Natural killer cell (primary cell): ENCODE measurements at places on chromosomes 2 and 18. TPM values are rescaled to one million over a fixed set of nuclear protein-coding genes. Genes with fewer than 3 reads are reported as not detected.
A peak's percentile ranks its signal among the peaks of the same experiment; 100 is the strongest.

GRCh38 chr18:3444954-3445353 lies 5.0 kb upstream of the TGIF1 start:
- H3K27ac ChIP-seq, result no peak overlapping the region
- peak; percentile 25 for DNase-seq
- no peak overlapping the region for H3K4me3 ChIP-seq
- H3K4me1 ChIP-seq, result peaks cover 9% of the 10 kb centered on the region
- H3K36me3 ChIP-seq, result no peaks in the 10 kb centered on the region

GRCh38 chr18:36153203-36153602 lies 23.5 kb downstream of the ELP2 start:
- H3K27me3 ChIP-seq, result no peaks in the 10 kb centered on the region
- no peak overlapping the region for H3K4me3 ChIP-seq
- peaks cover 81% of the 10 kb centered on the region for H3K36me3 ChIP-seq
- no peaks in the 10 kb centered on the region for H3K4me1 ChIP-seq
- no peak for DNase-seq

DNA sequence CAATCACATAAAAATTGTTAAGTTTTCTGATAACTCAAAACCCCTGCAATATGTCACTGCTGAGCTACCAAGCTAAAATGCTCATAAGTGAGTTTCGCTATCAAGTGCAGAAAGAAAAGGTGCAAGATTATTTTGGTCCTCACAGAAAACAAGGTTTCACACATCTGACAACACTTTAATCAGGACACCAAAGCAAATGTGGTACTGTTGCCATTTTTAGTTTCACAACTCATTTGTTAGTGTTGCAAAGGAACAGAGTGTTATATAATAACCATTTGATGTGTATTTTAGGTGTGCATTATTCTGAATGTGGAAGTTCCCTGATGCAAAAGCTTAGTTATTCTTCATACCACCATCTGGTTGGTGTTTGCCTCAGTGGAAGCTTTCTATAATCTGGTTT lies 956.2 kb downstream of the DSC3 start:
- no peak for DNase-seq
- H3K36me3 ChIP-seq, result no peaks in the 10 kb centered on the region
- no peaks in the 10 kb centered on the region for H3K4me1 ChIP-seq

GRCh38 chr2:103991591-103991990 lies 862.3 kb upstream of the POU3F3 start:
- no peak overlapping the region for H3K27ac ChIP-seq
- no peaks in the 10 kb centered on the region for H3K27me3 ChIP-seq
- H3K4me1 ChIP-seq, result no peaks in the 10 kb centered on the region
- no peaks in the 10 kb centered on the region for H3K36me3 ChIP-seq
- H3K4me3 ChIP-seq, result no peak overlapping the region

GRCh38 chr18:32909798-32910561 lies 137.2 kb upstream of the KLHL14 start:
- no peak for DNase-seq
- H3K4me1 ChIP-seq, result no peaks in the 10 kb centered on the region
- H3K27ac ChIP-seq, result no peak overlapping the region
- no peaks in the 10 kb centered on the region for H3K27me3 ChIP-seq

- H3K27ac ChIP-seq, result peak overlapping the region; percentile 71
- no peaks in the 10 kb centered on the region for H3K27me3 ChIP-seq
- peaks cover 13% of the 10 kb centered on the region for H3K36me3 ChIP-seq
- H3K4me3 ChIP-seq, result peak overlapping the region; percentile 69
- peaks cover 88% of the 10 kb centered on the region for H3K4me1 ChIP-seq
- peak; percentile 51 for DNase-seq
These were observed 3.6 kb downstream of the ZAP70 start for GRCh38 chr2:97716695-97717612.

GRCh38 chr2:143939626-143940330 lies 580.1 kb downstream of the ZEB2 start:
- DNase-seq, result no peak
- no peak overlapping the region for H3K4me3 ChIP-seq
- no peaks in the 10 kb centered on the region for H3K36me3 ChIP-seq
- peaks cover 16% of the 10 kb centered on the region for H3K27me3 ChIP-seq

DNA sequence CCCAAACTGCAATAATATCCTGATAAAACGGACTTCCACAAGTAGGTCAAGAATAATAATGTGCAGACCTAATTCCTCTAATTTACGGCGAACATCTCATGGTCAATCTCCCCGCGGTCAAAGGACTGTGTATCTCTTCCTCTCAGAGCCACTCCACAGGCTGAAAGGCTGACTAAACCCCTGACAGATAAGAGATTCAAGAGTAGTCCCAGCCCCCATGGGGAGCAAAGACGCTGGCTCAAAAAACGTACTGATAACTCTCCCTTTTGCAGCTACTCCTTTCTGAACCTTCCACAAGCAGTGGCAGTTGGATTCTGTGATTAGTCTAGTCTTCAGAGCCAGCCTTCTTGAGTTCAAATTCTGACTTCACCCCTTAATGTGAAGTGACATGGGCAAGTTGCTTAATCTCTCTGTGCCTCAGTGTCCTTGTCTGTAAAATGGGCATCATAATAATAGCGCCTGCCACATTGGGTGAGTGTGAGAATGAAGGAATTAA lies 19.7 kb upstream of the IL18R1 start:
- no peak overlapping the region for H3K4me3 ChIP-seq
- no peaks in the 10 kb centered on the region for H3K27me3 ChIP-seq
- H3K27ac ChIP-seq, result no peak overlapping the region
- no peaks in the 10 kb centered on the region for H3K36me3 ChIP-seq
- no peaks in the 10 kb centered on the region for H3K4me1 ChIP-seq
- no peak for DNase-seq

GRCh38 chr18:62524440-62525200 lies 1.8 kb downstream of the ZCCHC2 start:
- peak; percentile 79 for DNase-seq
- peak overlapping the region; percentile 91 for H3K27ac ChIP-seq
- no peaks in the 10 kb centered on the region for H3K27me3 ChIP-seq
- H3K36me3 ChIP-seq, result no peaks in the 10 kb centered on the region
- H3K4me1 ChIP-seq, result peaks cover 16% of the 10 kb centered on the region

GRCh38 chr18:74281980-74282754 lies 9.6 kb downstream of the CYB5A start:
- no peak for DNase-seq
- no peaks in the 10 kb centered on the region for H3K36me3 ChIP-seq
- H3K4me1 ChIP-seq, result peaks cover 9% of the 10 kb centered on the region
- H3K27ac ChIP-seq, result no peak overlapping the region

- H3K27me3 ChIP-seq, result no peaks in the 10 kb centered on the region
- no peaks in the 10 kb centered on the region for H3K36me3 ChIP-seq
- H3K4me1 ChIP-seq, result no peaks in the 10 kb centered on the region
- H3K27ac ChIP-seq, result no peak overlapping the region
These were observed 103.3 kb downstream of the COL6A3 start for GRCh38 chr2:237310515-237311114.

GRCh38 chr2:136325844-136326331 lies 207.9 kb upstream of the CXCR4 start:
- H3K36me3 ChIP-seq, result no peaks in the 10 kb centered on the region
- H3K4me3 ChIP-seq, result no peak overlapping the region
- no peaks in the 10 kb centered on the region for H3K27me3 ChIP-seq
- DNase-seq, result no peak

- peaks cover 10% of the 10 kb centered on the region for H3K4me1 ChIP-seq
- no peak overlapping the region for H3K4me3 ChIP-seq
- no peaks in the 10 kb centered on the region for H3K27me3 ChIP-seq
- no peak for DNase-seq
These were observed 65.7 kb downstream of the TRABD2A start for GRCh38 chr2:84815146-84815545.

DNA sequence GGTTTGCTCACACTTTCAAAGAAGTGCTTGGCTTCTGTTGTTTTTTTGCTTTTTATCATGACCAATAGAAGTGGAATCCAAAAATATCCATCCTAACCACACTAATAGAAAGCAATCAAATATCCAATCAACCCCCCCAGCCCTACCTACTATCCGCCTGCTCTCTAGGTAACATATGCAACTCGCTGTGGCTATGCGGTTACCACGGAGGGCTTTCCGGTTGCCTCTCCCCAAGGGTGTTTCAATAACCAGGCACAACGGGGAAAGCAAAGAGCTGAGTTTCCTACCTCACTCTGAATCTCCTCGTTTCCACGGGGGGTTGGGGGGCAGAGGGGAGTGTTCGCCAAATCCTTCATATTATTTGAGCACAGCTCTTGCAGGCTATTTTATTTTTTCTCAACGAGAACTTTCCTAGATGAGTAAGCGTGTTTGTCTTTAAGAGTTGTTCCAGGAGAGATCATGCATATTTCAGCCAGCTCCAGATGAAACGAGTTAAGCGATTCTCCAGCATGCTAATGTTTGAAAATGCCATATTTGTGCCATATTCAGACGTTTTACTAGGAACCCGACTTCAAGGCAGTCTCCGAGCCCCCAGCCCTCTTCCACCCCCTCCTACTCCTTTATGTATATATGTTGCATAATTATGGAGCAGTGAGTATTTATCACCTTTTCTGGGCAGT lies 30.3 kb downstream of the PAX3 start:
- H3K4me1 ChIP-seq, result no peaks in the 10 kb centered on the region
- no peak for DNase-seq
- H3K36me3 ChIP-seq, result no peaks in the 10 kb centered on the region
- H3K27me3 ChIP-seq, result no peaks in the 10 kb centered on the region
- no peak overlapping the region for H3K27ac ChIP-seq
- H3K4me3 ChIP-seq, result no peak overlapping the region

DNA sequence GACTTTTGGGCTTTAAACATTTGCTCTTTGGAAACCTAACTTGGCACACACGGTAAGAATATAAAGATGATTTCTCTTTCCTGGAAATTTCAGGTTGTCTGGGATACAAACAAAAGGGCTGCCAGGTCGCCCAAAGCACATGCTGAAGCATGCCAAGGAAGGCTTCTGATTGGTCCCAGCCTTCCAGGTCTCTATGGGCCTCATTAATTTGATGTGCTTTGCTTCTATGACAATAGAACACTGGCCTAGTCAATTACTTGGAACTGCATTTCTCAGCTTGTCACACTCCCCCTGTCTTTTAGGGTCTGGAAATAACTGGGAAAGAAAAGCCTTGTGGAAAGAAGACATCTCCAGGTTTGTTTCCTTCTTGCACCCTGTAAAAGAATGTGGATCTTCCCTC lies 228.9 kb downstream of the ADCYAP1 start:
- no peak overlapping the region for H3K4me3 ChIP-seq
- no peaks in the 10 kb centered on the region for H3K4me1 ChIP-seq
- H3K36me3 ChIP-seq, result no peaks in the 10 kb centered on the region
- DNase-seq, result no peak
- no peaks in the 10 kb centered on the region for H3K27me3 ChIP-seq
- H3K27ac ChIP-seq, result no peak overlapping the region

DNA sequence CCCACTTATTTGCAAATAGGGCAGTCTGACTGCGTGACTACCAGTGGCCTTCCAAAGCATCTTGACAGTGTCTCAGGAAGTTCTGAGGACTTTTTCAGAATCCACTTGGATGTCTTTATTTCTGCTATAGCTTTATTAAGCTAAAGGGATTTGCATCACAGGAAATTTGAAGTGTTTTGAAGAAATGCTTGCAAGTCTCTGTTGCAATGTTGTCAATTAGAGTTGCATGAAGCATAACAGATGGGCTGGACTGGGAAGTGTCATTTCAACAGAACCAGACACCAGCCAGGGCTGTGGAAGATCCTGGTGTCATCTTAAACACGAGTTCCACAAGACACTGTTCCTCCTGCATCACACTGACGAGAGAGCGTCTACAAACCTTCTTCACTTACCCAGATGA lies 224.5 kb downstream of the EN1 start:
- no peaks in the 10 kb centered on the region for H3K27me3 ChIP-seq
- H3K4me3 ChIP-seq, result no peak overlapping the region
- DNase-seq, result no peak
- no peaks in the 10 kb centered on the region for H3K4me1 ChIP-seq
- no peak overlapping the region for H3K27ac ChIP-seq

- H3K27me3 ChIP-seq, result no peaks in the 10 kb centered on the region
- no peaks in the 10 kb centered on the region for H3K36me3 ChIP-seq
- no peak overlapping the region for H3K4me3 ChIP-seq
These were observed 52.8 kb upstream of the PTMA start for GRCh38 chr2:231655488-231655887.

DNA sequence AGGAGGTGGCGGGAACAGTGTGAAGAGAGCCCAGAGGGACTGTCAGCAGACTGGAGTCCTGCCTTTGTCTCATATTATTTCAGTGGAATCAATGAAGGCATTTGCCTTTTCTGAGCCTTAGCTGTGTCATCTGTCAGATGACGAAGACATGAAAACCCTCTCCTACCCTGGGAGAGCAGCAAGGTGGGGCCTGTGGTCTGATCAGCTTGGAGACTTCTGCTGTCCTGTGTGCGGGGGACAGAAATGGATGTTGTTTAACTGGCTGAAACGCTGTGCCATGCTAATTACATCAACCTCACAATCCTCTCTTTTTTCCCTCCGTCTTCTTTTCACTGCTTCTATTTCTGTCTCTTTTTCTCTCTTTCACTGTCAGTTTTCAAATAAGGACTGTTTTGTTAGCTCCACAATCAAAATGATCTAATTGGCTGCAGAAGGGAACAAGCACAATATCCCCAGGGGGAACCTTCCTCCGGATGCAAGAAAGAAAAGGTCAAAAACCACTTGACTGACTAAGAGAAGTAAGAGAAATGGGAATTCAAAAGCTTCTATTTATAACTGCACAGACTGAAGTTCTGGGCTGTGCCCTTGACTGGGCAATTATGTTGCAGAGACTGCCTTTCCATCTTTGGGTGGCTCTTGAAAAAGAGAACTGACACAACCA lies 340.1 kb downstream of the CLIP4 start:
- no peaks in the 10 kb centered on the region for H3K27me3 ChIP-seq
- H3K4me1 ChIP-seq, result no peaks in the 10 kb centered on the region
- no peak for DNase-seq
- H3K4me3 ChIP-seq, result no peak overlapping the region

- H3K36me3 ChIP-seq, result peaks cover 4% of the 10 kb centered on the region
- H3K4me3 ChIP-seq, result peak overlapping the region; percentile 41
- no peaks in the 10 kb centered on the region for H3K27me3 ChIP-seq
- DNase-seq, result peak; percentile 92
These were observed 128.0 kb downstream of the NFATC1 start for GRCh38 chr18:79523736-79524180.

DNA sequence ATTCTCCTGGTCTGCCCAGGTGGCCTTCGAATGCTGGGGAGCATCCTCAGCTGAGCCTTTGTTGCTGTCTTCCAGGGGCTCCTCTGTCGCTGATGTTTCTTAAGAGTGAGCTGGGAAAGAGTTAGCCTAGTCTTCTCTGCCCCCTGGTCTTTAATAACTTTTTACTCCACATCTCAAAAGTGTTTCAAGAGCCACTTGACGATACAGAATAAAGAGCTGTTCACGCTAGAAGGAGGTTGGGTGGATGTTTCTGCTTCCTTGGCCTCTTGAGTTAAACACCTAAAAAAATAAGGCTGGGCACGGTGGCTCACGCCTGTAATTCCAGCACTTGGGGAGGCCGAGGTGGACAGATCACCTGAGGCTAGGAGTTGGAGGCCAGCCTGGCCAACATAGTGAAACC lies 2.8 kb upstream of the BUB1 start:
- no peak overlapping the region for H3K27ac ChIP-seq
- no peaks in the 10 kb centered on the region for H3K27me3 ChIP-seq
- peaks cover 12% of the 10 kb centered on the region for H3K4me1 ChIP-seq
- DNase-seq, result no peak
- H3K4me3 ChIP-seq, result no peak overlapping the region

Gene LAMA1
- not detected for total RNA-seq

Gene PID1
- total RNA-seq, result 0.56 TPM

Gene TXNDC2
- total RNA-seq, result not detected

Gene PDIA6
- total RNA-seq, result 57.4 TPM

Gene DYSF
- total RNA-seq, result 19.5 TPM

Gene HOXD11
- total RNA-seq, result not detected

Gene BOK
- total RNA-seq, result 23.7 TPM
